ENCODE measurements at places on chromosomes 2 and 18. TPM values are rescaled to one million over a fixed set of nuclear protein-coding genes. Genes with fewer than 3 reads are reported as not detected.

GRCh38 chr2:8409461-8410260, 272.2 kb upstream of the ID2 start:
- no peaks in the 10 kb centered on the region for H3K27me3 ChIP-seq
- no peak overlapping the region for H3K4me3 ChIP-seq
- no peaks in the 10 kb centered on the region for H3K36me3 ChIP-seq

DNA sequence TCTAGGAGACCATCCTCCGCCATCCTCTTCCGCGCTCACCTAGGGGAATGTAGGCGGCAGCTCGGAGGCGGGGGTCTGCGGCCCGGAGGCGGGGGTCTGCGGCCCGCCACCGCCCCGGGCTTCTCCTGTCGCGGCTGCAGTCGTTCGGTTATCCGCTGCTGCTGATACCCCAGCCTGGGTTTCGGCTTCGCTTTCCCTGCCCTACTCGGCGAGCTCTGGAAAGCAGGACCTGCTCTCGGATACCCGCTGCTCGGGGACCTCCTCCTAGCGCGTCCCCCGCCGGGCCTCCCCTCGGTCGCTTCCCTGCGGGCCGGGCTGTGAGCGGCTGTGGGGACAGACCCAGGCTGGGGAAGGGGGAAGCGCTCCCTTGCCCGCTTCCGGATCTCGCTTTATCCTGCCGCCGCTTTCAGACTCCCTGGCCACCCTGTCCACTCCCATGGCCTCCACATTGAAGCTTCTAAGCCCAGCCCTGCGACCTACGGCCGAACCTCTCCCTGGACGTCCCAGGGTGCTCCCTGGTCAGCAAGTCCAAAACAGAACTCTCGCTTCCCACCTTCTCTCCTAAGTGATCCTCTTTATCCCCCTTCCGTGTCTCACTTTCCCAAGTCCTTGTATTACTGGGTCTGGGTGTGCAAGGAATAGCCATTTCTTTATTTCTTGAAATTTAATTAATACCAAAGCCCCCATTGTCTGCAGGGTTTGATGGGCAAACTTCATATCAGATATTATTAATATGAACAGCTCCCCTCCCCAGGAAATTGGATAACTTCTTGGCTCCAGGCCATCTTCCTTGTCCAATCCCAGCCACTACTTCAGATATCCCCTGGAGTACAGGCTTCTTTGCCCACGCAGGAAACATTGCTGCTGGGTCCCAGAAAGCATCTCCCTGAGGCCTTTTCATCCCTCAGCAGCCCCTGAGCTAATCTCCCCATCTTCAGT, 769 bp downstream of the FKBP1B start:
- no peak overlapping the region for H3K27ac ChIP-seq
- peak; percentile 17 for DNase-seq
- peaks cover 7% of the 10 kb centered on the region for H3K27me3 ChIP-seq

GRCh38 chr2:191233533-191233932, 11.7 kb upstream of the MYO1B start:
- no peaks in the 10 kb centered on the region for H3K36me3 ChIP-seq
- H3K4me1 ChIP-seq: no peaks in the 10 kb centered on the region
- H3K4me3 ChIP-seq: no peak overlapping the region
- H3K27me3 ChIP-seq: no peaks in the 10 kb centered on the region

DNA sequence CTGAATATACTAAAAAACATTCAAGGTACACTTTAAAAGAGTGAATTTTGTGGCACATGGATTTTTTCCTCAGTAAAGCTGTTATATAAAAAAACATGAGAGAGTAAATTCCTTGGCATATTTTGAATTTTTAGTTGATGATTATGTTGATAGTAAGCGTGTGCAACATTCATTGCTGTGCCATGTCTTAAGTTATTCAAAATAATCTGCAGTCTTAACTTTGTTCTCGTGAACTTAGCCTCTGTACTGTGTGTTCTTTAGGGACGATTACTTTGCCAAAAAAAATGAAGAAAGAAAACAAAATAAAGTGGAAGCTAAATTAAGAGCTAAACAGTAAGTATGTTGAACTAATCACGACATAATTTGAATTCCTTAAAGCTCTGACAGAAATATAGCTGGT, 9.6 kb downstream of the SSB start:
- H3K36me3 ChIP-seq: peaks cover 56% of the 10 kb centered on the region
- no peak for DNase-seq
- H3K27ac ChIP-seq: no peak overlapping the region
- peaks cover 2% of the 10 kb centered on the region for H3K4me1 ChIP-seq

- H3K4me1 ChIP-seq: no peaks in the 10 kb centered on the region
- peaks cover 23% of the 10 kb centered on the region for H3K27me3 ChIP-seq
- no peak for DNase-seq
- no peak overlapping the region for H3K4me3 ChIP-seq
Observed at GRCh38 chr18:22899421-22899820, 33.7 kb upstream of the RBBP8 start.

DNA sequence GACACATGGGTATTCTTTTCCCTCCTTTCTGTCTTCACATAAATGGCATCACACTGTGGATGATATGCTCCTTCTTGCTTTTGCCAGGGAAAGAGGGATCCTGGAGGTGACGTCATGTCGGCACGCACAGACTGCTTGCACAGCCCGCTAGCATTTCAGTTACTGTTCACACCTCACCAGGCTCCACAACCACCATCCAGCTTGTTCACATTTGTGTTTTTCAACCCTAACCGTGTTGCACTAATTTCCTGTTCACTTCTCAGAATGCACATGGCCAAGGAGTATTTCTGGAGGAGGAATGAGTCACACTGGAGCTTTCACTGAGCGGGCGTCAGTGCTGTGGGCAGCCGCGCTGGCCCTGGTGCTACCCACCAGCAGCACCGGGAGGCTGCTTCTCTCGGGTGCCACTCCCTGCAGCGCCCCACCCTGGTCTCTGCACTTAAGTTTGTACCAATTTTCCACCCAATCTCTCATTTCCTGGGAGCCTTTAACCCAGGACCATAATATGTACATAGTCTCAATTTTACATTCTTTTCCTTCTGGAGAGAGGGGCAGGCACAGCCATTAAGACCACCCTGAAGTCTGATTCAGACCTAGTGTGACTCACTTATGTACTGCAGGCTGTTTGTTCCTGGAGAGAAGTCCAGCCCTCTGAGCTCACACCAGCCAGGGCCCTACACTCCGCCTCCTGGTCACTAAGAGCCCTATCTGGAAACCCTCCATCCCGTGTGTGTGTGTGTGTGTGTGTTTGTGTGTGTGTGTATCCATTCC, 65.1 kb downstream of the MBP start:
- H3K4me3 ChIP-seq: peak overlapping the region; percentile 64
- peaks cover 100% of the 10 kb centered on the region for H3K4me1 ChIP-seq
- peaks cover 93% of the 10 kb centered on the region for H3K36me3 ChIP-seq
- peak overlapping the region; percentile 99 for H3K27ac ChIP-seq
- DNase-seq: peak; percentile 72

DNA sequence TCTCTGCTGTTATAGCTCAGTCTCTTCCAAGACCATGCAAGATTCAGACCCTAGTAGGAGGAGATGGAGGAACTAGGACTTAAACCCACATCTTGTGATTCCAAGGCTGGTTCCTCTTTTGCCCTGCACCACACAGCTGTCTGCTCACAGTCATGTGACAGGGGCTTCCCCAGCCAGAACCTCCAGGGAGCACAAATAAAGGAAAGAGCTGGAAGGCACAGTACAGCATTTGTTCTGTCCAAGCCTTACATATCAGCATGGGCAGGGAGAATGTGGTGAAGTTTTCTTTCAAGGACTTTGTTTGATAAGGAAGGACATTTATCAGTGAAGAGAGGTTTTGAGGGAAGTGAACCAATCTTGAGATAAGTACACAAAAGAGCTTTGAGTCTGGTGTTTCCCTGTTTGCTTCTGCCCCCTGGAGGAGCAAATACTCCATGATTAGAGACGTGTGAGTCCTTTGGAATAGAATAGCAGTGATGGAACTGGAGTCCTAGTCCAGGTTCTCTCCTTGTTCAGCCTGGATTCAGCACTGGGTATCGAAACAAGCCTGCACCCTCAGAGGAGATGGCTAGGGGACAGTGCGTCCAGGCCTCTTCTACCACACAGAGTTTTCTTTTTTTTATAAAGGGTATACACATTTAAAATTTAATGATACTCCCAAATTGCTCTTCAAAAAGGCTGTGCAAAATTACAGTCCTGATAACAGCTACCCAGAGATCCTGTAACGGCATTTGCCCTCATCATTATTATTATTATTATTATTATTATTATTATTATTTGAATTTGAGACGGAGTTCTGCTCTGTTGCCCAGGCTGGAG, 24.6 kb upstream of the CASP10 start:
- H3K4me3 ChIP-seq: no peak overlapping the region
- H3K4me1 ChIP-seq: peaks cover 12% of the 10 kb centered on the region
- peak; percentile 81 for DNase-seq

DNA sequence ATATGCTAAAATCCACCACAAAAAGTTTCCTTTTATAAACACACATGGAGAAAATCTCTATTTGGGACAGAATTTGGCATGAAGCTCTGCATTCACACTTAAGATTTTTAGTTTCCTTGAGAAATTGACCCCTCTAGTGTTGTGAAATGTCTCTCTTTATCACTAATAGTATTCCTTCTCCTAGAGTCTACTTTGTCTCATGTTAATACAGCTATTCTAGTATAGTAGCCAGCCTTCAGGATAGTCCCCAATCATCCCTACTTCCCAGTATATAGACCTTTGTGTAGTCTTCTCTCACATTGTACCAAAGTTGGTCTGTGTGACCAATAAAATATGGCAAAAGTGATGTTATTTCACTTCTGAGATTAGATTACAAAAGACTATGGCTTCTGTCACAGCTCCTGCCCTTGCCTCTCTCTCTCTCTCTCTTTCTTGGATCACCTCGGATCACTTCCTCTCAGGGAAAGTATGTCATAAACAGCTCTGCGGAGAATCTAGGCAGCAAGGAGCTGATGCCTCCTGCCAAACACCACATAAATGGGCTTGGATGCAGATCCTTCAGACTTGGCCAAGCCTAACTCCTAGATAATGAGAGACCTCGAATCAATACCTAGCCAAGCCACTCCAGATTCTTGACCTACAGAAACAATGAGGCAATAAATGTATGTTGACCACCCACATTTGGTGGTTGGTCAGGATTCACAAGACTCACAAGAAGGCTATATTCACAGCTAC, 59.7 kb upstream of the NABP1 start:
- H3K4me3 ChIP-seq: no peak overlapping the region
- peak overlapping the region; percentile 83 for H3K27ac ChIP-seq
- peaks cover 45% of the 10 kb centered on the region for H3K4me1 ChIP-seq

DNA sequence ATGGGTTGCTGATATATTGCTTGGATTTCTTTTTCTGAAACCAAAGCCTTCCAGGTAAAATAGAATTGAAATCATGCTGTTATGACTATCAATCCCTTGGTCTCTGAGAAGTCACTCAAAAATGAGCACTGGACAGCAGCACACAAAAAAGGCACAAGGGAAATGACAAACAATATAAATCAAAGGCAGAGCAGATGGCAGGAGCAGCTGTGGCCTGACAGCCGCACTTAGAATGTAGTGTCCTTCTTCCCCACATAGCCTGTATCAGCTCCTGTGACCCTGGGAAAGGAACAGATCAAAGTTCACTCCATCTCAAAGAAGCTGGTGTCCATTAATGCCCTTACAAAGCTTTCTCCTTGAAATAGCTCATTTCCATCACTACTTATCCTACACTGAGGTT, 326.7 kb downstream of the SUCLG1 start:
- DNase-seq: no peak
- no peaks in the 10 kb centered on the region for H3K4me1 ChIP-seq
- H3K4me3 ChIP-seq: no peak overlapping the region
- H3K27ac ChIP-seq: no peak overlapping the region
- no peaks in the 10 kb centered on the region for H3K36me3 ChIP-seq
- peaks cover 1% of the 10 kb centered on the region for H3K27me3 ChIP-seq

DNA sequence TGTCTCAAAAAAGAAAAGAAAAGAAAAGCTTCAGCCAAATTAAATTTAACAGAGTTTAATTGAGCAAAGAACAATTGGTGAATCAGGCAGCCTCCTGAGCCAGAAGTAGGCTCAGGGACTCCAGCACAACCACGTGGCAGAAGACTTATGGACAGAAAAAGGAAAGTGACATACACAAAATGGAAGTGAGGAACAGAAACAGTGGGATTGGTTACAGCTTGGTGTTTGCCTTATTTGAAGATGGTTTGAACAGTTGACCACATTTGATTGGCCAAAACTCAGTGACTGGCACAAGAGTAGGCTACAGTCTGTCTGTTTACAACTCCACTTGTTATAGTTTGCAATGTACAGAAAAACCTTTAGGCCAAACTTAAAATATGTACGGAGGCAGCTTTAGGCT, 83.1 kb downstream of the SOCS6 start:
- H3K36me3 ChIP-seq: no peaks in the 10 kb centered on the region
- H3K27ac ChIP-seq: no peak overlapping the region
- H3K4me1 ChIP-seq: no peaks in the 10 kb centered on the region
- DNase-seq: no peak

- no peak overlapping the region for H3K27ac ChIP-seq
- no peaks in the 10 kb centered on the region for H3K27me3 ChIP-seq
- H3K4me3 ChIP-seq: no peak overlapping the region
- H3K4me1 ChIP-seq: no peaks in the 10 kb centered on the region
- DNase-seq: no peak
Observed at GRCh38 chr2:34159901-34160300, 560.8 kb upstream of the FAM98A start.

- H3K4me1 ChIP-seq: peaks cover 21% of the 10 kb centered on the region
- no peak overlapping the region for H3K4me3 ChIP-seq
- no peaks in the 10 kb centered on the region for H3K27me3 ChIP-seq
Observed at GRCh38 chr2:48250943-48251342, 279.0 kb upstream of the STON1 start.

DNA sequence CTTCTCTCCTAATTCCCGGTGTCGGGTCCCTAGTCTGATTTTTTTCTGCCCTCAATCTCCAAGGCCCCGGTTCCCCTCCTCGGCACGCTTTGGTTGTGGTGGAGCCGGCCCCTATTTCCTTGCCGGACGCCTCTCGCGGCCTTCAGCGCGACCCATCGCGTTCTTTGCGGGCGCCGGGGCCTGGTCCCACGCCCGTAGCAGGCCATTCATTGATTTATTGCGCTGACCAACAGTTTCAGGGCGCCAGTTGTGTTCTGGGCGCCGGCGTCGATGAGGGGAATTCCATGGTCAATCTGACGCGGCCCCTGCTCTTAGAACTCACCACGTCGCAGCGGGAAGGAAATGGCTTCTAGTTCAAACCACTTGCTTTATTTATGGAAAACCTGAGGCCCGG, 396 bp downstream of the CNOT9 start:
- DNase-seq: peak; percentile 53
- peaks cover 53% of the 10 kb centered on the region for H3K4me1 ChIP-seq
- H3K36me3 ChIP-seq: peaks cover 54% of the 10 kb centered on the region
- H3K27ac ChIP-seq: peak overlapping the region; percentile 100

NPHP1 gene
- 0.27 TPM for total RNA-seq

SKOR2 gene
- not detected for total RNA-seq

SIGLEC15 gene
- total RNA-seq: not detected

KIAA2012 gene
- not detected for total RNA-seq

FEV gene
- not detected for total RNA-seq

NYAP2 gene
- not detected for total RNA-seq

FAM237A gene
- total RNA-seq: not detected

HOXD13 gene
- total RNA-seq: not detected
